ENCODE measurements at places on chromosomes 1 and 21.

DNA sequence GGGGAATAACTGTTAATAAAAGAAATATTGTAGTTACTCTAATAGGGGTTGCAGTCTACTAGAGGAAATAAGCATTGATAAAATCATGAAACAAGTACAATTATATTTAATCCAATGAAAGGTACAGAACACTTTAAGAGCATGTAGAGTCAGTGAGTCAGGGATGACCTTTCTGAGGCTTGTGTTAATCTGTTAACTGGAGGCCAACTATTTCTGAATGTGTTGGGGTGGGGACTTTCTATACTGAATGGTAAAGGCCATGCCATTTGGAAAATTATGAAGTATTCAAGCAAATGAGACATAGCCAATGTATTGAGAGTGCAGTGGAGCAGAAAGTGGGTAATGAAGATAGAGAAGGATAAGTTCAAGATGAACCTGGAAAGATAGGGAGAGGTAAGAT, 646.2 kb downstream of the ADGRL2 start:
- DNase-seq: no peak

DNA sequence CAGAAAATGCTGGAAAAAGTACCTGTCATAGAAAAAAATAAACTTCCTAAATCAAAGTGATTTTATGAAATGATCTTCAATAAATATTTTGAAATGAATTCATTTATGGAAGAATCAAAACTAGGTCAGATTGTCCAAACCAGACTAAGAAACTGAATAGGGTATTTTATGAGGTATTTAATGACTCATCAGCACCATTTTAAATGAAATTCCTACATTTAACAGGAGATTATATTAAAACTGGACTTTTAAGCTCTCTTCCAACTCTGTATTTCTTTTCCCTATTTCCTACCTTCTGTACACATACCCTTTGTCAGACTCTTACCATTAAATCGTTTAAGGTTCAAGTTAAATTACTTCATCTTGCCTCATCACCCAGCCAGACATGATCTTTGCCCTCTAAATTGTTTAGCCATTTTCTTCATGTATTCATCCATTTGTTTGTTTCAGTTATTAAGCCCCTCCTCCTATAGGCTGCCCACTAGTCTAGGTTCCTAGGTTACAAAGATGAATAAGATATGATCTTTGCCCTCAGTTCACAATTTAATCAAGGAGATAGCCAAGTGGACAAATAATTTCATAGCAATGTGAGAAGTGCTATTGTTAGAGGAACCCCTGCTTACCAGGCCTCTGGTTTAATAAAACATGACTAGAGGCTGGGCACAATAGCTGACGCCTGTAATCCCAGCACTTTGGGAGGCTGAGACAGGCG, 25.0 kb downstream of the TATDN3 start:
- no peak for DNase-seq

DNA sequence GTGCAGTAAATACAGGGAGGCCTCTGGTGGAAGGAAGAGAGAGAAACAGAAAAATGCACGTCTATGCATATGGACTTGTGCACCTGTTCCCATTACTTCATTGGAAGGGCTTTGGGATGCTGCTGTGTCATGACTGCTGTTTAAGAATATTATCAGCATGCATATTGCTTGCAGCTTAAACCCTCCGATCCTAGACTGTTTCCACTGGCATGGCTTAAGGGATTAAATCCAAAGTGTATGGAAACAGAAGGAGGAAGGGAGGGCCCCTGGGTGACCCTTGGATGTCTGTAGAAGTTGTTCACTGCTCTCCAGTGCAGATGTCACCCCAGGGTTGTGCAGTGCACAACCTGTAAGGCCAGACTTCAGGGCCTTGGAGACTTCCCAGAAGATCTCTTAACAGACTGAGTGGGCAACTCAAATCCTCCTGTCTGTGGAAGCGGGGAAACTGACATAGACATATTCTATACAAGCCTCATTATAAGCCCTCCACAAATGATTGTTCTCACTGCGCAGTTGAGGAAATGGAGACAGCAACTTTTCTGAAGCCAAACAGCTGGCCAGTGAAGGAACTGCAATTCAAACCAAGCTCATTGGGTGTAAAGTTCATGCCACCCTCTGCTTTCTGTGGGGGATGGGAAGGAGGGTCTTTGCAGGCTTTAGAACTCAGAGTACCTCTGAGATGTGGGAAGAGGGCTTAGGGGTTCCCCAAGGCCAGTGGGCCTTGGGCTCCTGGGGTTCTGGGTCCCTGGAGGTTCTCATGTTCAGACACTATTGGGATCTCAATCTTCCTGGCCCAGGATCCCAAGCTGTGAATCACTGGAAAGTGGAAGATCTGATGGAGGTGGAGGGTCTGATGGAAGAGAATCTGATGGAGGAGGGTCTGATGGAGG, 73.8 kb downstream of the UMODL1 start:
- no peak for DNase-seq

DNA sequence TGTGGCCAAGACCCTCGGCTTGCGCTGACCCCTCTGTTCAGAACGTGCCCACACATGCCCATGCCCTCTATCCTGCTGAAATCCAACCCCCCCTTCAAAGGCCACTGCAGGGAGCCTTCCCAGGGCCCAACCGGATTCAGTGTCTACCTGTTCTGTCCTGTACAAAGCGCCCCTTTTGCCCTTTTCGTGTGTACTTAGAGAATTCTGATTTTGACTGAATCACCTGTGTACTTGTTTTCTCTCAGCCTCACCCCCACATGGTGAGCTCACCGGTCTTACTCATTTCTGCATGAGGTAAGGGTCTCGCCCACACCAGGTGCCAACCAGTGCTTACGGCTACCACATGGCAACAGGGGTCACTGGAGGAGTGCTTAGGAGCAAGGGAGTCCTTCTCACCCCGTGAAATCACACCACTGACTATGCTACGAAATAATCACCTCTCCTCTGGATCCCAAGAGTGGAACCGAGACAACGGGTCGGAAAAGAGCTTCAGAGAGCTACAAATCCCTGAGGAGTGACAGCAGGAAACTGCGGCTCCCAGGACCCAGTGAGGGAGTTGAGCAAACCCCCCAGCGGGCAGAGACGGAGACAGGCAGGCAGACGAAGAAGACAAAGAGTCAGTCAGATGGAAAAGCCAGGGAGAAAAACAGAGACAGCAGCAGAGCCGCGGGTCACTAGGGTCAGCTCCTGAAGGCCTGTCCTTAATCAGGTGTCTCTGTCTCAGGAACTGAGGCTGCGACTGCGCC, 2.1 kb upstream of the S100A2 start:
- DNase-seq: peak; percentile 27

DNA sequence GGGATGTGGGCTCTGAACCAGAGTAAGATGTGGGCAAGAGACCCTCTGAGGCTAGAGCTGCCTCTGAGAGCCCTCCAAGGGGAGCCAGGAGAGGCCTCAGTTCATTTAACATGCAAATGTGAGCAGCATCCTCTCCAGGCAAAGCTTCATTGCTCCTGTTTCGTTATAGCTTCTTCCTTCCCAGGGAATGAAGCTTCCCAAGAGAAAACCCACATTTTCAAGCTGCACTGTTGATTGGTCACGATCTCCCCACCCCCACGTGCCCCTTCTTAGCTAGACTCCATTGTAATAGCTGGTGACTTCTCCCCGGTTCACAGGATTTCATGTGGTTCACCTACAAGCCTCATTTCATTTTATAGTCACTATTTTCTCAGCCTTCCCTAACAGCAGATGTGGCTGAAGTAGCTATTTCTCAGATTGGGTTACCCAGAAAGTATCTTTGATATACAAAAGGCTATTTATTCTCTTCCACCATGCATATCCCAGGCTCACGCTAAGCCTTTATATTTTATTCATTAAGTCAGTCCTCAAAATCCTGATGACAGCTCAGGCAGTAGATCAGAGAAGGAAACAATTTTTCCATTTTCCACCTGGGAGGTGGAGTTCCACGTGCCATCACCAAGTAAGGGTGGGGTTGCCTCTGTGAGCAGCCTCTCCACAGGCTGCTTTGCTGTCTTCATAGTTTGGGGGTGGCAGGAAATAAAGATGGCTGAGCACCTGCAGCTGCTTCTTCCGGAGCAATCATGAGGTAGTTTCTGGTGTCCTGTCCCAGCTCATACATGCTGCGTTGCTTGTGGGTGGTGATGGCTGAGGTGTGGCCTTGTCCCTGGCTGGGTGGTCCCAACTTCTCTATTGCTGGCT, 178.3 kb upstream of the RAB4A start:
- DNase-seq: no peak

GRCh38 chr21:38042246-38042645, 126.0 kb upstream of the KCNJ6 start:
- DNase-seq: no peak

- DNase-seq: no peak
These were observed 27.7 kb downstream of the CXADR start for GRCh38 chr21:17540530-17540929.

- DNase-seq: no peak
These were observed 5.1 kb upstream of the TMEM222 start for GRCh38 chr1:27316860-27317259.

DNA sequence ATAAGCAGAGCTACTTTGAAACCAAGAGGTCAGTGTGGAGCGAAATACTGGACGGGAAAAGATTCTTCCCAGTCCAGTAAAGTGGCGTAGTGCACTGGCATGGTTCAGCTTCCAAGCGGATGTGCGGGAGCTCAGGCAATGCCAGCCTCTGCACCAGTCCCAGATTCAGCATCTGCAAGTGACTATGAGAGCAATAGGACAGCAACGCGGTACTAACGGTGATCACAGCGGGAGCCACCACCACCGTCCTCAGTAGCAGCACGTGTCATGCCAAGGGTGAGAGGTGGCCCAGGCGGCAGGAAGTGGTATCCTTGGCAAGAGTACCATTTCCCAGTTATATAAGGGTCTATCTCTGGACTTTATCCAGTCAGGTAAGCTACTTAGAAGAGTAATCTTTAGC, 17.8 kb downstream of the PLD5 start:
- no peak for DNase-seq

GRCh38 chr1:23539698-23540266, 8.7 kb upstream of the E2F2 start:
- DNase-seq: peak; percentile 83

GRCh38 chr21:33976082-33977016, 60.7 kb upstream of the ATP5PO start:
- peak; percentile 48 for DNase-seq

GRCh38 chr1:50940291-50940690, 19.8 kb downstream of the FAF1 start:
- no peak for DNase-seq

- no peak for DNase-seq
These were observed 2.2 kb upstream of the ZBTB7B start for GRCh38 chr1:155000411-155000725.

GRCh38 chr1:231419738-231420298, 2.3 kb downstream of the EGLN1 start:
- DNase-seq: no peak

GRCh38 chr1:3428899-3429298, 25.6 kb upstream of the ARHGEF16 start:
- no peak for DNase-seq

DNA sequence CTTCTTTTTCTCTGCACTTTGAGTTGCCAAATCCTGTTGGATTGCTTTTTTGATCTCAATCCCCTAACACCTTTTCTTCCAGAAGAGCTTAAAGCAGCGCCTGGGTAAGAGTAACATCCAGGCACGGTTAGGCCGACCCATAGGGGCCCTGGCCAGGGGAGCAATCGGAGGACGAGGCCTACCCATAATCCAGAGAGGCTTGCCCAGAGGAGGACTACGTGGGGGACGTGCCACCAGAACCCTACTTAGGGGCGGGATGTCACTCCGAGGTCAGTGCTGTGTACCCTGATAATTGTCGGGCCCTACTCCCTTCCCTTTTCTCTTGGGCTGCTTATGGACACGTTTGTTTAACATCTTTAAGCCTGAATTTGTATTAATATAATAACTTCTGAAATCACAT, 8.3 kb downstream of the CHTOP start:
- no peak for DNase-seq

DNA sequence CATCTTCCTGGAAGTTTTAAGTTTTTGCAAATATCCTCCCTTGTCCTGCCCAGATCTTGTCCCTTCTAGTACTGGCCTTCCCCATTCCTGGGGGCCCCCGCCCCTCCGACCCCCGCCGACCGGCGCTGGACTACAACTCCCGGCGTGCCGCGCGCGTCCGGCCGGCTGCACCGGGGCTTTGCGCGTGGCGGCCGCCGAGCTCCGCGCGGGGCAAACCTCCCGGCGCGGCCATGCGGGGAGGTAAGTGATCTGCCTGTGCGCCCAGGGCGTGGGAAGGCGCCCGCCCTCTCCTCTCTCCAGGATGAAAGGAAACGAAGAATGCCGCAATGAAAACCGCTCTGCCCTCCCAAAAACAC, 3.2 kb upstream of the SAMD13 start:
- peak; percentile 24 for DNase-seq

GRCh38 chr1:223683586-223684487, 18.3 kb upstream of the CAPN8 start:
- DNase-seq: peak; percentile 46

GRCh38 chr1:91742848-91743292, 143.1 kb downstream of the TGFBR3 start:
- DNase-seq: no peak

- no peak for DNase-seq
These were observed 486.3 kb downstream of the PTPRU start for GRCh38 chr1:29722598-29722997.

DNA sequence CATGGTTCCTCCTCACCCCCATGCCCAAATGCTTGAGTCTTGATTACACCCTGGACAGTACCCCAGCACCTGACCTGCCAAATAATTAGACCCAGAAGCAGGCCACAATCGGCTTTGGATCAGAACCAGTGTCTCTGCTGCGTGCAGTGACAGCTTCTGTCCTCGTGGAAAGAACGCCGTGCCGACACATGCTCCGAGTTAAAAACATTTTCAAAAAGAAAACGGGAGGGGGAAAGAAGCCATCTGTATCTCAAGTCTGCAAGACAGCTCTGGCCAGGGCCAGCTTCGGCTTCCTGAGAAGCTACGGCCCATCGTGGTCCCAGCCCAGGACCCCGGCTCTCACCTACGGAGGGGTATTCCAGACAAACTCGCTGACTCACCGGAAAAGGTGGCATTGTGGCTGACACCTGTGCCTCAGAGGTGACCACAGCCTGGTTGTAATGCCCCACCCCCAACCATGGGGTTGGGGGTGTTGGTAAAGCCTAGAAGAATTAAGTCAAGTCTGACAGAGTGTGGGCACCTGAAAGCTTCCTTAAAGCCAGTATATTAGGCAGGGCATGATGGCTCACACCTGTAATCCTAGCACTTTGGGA, 25.8 kb downstream of the SSBP3 start:
- no peak for DNase-seq
